Activated T-cell treated with anti-CD3 and anti-CD28 coated beads, Interleukin-2, amount 50 U/mL, for 4 hours (primary cell): ENCODE measurements at places on chromosomes 2 and 18.

GRCh38 chr18:43161528-43161927, 46.0 kb upstream of the RIT2 start:
- no peak for DNase-seq

DNA sequence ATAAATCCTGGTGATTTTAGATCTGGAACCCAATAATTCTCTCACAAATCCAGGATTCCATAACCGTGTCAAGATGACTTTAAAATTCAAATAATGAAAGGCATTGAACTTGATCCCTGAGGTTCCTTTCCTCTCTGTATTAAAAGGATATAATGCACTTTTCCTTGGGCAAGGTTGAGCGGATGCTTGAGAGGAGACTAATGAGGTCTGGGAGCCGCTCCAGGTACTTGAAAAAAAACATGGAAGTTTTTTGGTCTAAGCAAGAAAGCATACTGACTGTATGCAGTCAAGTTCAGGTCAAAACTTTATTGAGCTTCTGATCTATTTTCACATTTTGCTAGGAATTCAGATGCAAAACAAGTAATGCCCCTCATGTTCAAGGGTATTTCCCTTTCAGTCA, 318.5 kb downstream of the RAD51AP2 start:
- DNase-seq: no peak

DNA sequence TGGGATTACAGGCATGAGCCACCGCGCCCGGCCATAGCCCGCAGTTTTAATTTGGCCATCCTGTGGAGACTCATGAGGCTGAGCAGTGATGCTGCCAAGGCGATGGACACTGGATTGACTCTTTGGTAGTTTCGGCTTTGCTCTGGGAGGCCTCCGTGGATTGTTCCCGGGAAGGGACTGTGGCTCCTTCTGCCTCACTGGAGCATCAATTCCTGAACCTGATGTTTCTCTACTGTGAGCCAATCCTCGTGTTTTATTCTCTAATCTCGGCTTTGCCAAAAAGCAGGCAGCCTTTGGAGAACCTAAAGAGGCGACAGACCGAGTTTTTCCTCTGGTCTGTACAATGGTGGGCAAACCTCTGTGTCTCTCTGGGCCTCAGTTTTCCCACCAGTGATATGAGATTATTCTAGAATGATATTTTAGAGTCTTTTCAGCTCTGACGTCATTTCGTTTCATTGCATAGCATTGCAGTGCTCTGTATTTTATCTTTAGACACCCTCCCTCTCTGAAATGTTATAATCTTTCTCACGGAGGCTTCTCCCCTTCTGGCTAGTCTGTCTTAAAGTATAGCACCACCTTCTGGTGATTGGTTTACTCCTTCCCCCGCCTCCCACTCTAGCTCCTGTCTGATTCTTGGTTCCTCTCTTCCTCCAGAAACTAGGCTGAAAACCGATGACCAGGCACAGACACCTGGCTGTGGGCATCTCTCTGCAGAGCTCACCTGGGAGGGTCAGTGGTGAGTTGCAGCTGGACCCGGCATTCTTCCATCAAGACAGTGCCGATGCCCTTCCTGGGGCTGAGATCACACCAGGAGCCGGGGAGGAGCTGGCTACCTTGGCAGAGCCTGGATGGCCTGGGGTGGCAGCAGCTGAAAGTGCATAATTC, 341.3 kb downstream of the MYCN start:
- DNase-seq: no peak

- no peak for DNase-seq
These were observed 19.1 kb downstream of the LRP2 start for GRCh38 chr2:169343202-169343601.

- no peak for DNase-seq
These were observed 22.3 kb downstream of the IL1B start for GRCh38 chr2:112814278-112814677.

- no peak for DNase-seq
These were observed 74.4 kb downstream of the MAP3K20 start for GRCh38 chr2:173150087-173150486.

- no peak for DNase-seq
These were observed 594 bp downstream of the FAM161A start for GRCh38 chr2:61853086-61853846.

DNA sequence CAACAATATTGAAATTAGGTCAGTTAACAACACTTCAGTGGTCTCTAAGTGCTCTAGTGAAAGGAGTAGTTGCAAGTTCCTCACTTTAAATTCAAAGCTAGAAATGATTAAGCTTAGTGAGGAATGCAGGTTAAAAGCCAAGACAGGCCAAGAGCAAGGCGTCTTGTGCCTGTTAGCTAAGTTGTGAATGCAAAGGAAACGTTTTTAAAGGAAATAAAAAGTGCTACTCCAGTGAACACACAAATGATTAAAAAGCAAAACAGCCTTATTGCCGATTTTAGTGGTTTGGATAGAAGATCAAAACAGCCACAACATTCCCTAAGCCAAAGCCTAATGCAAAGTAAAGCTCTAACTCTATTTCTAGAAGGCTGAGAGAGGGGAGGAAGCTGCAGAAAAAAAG, 44.7 kb downstream of the ANTXR1 start:
- no peak for DNase-seq

- no peak for DNase-seq
These were observed 600.1 kb downstream of the IRS1 start for GRCh38 chr2:226199555-226199954.

DNA sequence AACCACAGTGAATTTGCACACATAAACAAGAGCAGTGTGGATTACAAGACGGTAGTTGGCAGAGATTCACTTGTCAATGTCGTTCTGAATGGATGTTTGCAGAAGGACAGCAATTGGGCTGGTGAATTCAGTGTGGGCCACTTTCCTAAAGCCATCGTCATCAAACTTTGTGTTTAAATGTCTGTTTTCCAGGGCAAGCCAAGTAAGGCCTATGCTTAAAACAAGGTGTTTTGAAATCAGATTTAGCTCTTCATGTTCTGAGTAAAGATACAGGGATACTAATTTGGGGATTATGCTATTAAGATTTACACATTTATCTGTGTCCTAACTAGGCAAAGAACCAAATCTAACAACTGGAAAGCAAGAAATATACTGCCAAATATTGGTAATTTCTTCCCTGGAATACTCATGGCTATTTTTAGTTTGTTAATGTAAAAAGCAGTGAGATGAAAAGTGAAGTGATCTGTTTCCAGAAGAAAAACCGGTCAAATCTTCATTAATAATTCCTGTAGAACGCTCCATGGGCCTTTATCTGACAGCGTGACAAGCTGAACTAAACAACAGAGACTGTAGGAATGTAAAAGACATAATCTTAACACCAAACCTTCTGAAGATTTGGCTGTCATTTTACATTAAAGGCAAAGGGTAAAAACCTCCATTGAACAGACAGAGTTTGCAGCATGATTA, 175.7 kb downstream of the ICOS start:
- no peak for DNase-seq

DNA sequence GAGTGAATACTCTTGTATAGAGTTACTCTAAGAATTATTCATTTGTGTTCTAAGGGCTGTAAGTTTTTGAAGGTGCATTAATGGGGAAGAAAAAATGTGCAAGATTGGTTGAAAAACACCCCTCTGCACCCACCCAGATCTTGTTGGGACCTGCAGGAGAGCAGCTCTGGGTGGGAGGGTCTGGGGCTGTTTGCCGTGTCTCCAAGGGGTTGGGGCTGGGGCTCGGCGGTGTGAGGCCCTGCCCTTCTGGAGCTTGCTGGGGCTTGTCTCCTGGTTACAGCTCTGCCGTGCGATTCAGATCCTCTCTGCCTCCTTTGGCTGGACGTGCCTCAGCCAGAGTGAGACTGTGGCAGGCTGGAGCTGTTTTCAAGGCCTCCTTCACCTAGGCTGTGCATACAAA, 26.1 kb downstream of the IGFBP2 start:
- no peak for DNase-seq

GRCh38 chr2:145413261-145414030, 893.5 kb upstream of the ZEB2 start:
- DNase-seq: no peak

- DNase-seq: no peak
These were observed 1111.6 kb upstream of the ZEB2 start for GRCh38 chr2:145631561-145631960.

GRCh38 chr2:113167115-113167932, 6.4 kb upstream of the PSD4 start:
- peak; percentile 24 for DNase-seq

GRCh38 chr2:168397629-168398028, 58.4 kb upstream of the CERS6 start:
- DNase-seq: no peak

DNA sequence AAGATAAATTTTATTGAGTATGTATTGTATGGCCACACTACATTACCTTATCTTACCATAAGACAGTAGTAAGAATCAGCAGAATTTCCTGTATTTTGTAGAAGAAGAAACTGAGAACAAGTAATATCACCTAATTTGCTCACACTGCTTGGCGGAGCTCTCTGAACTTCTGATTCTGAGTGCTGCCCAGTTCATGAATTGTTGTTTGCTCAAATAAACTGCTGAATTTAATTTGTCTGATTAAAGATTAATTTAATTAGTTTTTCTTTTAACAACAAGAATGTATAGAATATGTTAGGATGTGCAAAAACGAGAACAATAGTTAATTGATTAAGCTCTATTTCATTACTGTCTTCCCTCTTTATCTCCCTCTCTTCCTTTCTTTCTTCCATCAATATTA, 100.1 kb upstream of the ERBB4 start:
- DNase-seq: no peak

DNA sequence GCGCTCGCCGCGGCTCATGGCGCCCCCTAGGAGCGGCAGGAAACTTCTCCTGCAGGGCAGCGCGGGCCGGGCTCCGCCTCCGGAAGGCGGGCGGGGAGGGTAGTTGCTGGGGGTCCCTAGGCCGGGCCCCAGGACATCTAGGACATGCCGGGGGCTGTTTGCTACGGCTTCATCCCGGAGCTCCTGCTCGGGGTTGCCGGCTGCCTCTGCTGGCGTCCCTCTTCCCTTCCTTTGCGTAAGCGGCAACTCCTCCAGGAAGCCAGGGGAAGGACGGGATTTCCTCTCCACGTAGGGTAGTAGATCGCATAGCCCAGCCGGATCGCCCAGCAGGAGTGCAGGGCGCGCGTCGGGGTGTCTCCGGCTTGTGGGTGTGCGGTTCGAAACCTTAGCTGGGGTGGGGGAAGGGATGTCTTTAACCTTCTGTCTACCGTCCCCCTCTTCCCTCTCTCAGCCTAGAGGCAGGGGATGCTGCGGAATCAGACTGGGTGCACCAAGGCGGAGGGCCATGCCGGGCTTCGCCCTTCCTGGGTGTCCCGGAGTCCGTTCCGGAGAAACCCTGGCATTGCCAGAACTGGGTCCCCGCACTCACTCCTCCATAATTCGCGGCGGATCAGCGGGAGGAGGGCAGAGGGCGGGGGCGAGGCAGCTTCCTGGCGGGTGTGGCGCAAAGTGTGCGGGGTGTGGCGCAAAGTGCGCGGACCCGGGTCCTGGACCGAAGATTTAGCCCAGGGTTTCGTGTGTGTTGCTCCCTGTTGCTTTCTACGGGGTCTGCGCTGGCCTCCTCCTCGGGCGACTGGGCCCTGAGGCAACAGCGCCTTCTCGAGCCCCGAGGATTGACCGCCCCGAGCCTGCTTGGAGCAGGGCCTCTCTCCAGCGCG, 12.2 kb upstream of the SKOR2 start:
- DNase-seq: no peak

DNA sequence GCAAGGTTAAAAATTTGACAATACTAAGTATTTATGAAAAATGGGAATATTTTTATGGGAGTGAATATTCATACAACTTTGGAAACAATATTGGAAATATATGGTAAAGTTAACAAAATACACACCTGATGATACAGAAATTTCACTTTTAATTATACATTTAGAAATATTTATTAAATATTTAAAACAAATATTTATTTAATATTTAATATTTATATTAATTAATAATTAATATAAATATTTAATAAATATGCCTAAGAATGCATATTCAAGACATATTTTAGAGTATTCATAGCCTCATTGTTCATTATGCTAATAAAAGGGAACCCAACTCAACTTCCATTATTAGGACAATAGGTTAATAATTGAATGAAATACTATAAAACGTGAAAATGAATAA, 7.0 kb upstream of the DYNAP start:
- DNase-seq: no peak

- no peak for DNase-seq
These were observed 89.3 kb downstream of the SPP2 start for GRCh38 chr2:234139755-234140154.

DNA sequence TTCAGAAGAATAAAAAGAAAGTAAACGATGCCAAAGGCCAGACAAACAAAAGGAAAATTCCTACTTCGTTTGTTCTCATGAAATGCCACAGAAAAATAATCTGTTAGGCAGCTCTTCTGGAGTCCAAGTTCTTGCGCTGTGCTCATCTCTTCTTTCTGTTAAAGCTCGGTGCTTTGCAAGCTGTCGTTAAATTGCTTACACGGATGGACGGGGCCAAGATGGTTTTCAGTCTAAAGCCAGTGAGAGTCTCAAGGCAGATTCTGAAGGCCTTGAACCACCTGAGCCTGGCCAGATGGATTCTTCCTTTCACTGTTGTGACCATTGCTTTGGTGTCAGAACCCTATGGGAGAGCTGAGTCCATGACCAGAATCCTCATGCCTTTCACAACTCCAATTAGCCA, 97.6 kb upstream of the RMDN2 start:
- DNase-seq: no peak

GRCh38 chr2:28407131-28407975, 14.7 kb downstream of the FOSL2 start:
- no peak for DNase-seq
